Nephron progenitor cell (in vitro differentiated cells): ENCODE measurements at places on chromosomes 4 and X.

GRCh38 chr4:665751-666435 is 8.2 kb downstream of the ATP5ME start:
- DNase-seq = no peak

DNA sequence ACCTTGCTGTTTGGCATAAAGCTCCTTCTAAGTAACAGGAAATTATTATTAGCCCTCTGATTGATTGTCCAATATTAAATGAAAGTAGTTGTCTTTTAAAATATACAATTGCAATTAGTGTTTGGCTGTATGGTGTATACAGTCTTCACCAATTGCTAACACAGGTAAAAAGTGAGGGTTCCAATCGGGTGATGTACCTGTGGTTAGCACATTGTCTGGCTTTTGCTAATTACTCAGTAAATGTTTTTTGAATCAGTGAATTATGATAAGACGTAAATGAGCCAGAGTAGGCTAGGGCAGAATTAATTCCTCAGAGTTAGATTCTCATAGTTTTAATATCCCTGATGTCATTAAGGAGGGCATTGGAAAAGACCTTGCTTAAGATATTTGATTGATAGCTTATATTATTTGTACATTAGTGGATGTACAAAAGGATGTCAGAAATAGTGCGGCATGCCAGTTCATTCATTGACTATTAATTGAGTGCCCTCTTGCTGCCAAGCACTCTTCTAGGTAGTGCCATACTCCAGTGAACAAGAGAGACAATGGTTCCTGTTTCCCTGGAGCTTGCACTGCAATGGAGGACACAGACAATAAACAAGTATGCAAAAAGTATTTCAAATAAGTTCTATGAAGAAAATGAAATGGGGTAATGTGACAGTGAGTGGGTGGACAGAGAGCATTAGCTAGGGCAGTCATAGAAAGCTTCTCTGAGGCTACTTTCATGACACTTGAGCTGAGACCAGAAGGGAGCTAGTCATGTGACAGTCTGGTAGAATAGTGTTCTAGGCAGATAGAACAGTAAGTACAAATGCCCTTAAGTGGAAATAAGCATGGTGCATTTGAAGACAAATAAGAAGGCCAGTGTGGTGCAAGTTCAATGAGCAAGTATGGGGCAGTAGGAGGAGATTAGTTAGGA is 205.9 kb upstream of the CASK start:
- DNase-seq = no peak

- no peak for DNase-seq
Observed at GRCh38 chr4:52701207-52701606, 42.1 kb upstream of the USP46 start.

DNA sequence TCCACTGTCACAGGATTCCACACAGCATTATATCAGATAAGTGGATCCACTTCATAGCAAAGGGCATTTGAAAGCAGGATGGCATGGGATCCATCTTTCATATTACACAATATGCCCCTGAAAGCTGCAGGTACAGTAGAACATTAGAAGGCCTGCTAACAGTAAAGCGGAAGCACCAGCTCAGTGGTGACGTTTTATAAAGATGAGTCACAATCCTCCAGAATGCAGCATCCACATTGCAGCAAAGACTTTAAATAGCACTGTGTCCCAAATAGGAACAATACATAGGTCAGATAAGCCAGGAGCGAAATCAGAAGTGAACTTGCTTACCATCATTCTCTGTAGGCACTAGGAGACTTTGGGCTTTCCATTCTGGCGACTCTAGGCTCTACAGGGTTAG is 609.5 kb upstream of the FAT1 start:
- no peak for DNase-seq

DNA sequence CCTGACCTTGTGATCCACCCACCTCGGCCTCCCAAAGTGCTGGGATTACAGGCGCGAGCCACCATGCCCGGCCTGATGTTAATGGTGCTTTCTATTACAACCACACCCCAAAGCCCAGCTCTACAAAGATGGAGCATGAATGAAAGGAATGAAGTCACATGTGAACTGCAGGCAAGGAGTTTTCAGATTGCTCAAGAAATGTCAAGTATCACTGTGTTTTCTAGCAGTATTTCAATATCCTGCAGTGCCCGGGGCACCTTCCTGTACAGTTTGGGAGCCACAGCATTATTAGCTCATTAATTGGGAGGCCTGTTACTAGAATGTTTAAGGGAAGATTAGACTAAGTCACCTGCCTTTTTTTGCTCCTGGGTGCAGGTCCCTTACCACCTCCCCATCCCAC is 40.1 kb downstream of the PRIMPOL start:
- no peak for DNase-seq

GRCh38 chr4:81667539-81667938 is 195.8 kb upstream of the RASGEF1B start:
- DNase-seq = no peak

- DNase-seq = no peak
Observed at GRCh38 chr4:73426666-73427065, 9.4 kb upstream of the AFP start.

DNA sequence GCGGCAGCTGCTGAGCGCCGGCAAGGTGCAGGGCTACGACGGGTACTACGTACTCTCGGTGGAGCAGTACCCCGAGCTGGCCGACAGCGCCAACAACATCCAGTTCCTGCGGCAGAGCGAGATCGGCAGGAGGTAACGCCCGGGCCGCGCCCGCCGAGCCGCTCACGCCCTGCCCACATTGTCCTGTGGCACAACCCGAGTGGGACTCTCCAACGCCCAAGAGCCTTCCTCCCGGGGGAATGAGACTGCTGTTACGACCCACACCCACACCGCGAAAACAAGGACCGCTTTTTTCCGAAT is 117.0 kb downstream of the DCTD start:
- no peak for DNase-seq

GRCh38 chr4:55170462-55170861 is 45.1 kb upstream of the KDR start:
- DNase-seq = no peak

GRCh38 chr4:168432419-168433146 is 47.7 kb downstream of the DDX60L start:
- DNase-seq = no peak
